ENCODE measurements at places on chromosomes 7 and 10.

DNA sequence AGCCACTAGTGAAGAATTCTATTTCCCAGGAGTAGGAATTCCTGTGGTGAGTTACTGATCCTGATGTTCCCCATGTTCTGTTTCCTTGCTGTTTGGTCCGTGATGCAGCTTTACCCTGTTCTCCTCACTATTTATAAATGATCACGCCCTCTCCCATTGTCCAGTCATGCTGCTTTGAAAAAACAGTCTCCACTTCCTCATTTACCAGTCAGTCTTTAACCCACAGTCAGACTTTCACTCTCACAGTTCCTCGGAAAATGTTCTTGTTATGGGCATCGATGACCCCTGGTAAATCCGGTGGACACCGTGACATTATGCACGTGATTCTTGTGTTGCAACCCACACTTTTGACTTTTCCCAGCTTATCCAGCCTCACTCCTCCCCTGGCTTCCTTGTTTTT, 14.4 kb downstream of the SCIN start:
- no peaks in the 10 kb centered on the region for H3K36me3 ChIP-seq
- no peak for DNase-seq
- no peaks in the 10 kb centered on the region for H3K4me1 ChIP-seq
- no peak overlapping the region for H3K4me3 ChIP-seq
- H3K27ac ChIP-seq: no peak overlapping the region

- no peak for DNase-seq
- no peak overlapping the region for H3K27ac ChIP-seq
- no peak overlapping the region for H3K4me3 ChIP-seq
- H3K27me3 ChIP-seq: peaks cover 30% of the 10 kb centered on the region
- no peaks in the 10 kb centered on the region for H3K36me3 ChIP-seq
- H3K4me1 ChIP-seq: peaks cover 13% of the 10 kb centered on the region
These were observed 15.2 kb downstream of the TMEM176B start for GRCh38 chr7:150784954-150785353.

- no peaks in the 10 kb centered on the region for H3K4me1 ChIP-seq
- peaks cover 17% of the 10 kb centered on the region for H3K27me3 ChIP-seq
- no peak for DNase-seq
- H3K36me3 ChIP-seq: no peaks in the 10 kb centered on the region
- no peak overlapping the region for H3K4me3 ChIP-seq
- no peak overlapping the region for H3K27ac ChIP-seq
These were observed 32.1 kb downstream of the HIF1AN start for GRCh38 chr10:100567826-100568225.

GRCh38 chr7:24907311-24907886, 72.6 kb downstream of the OSBPL3 start:
- no peak overlapping the region for H3K27ac ChIP-seq
- no peak overlapping the region for H3K4me3 ChIP-seq
- no peaks in the 10 kb centered on the region for H3K4me1 ChIP-seq
- H3K27me3 ChIP-seq: no peaks in the 10 kb centered on the region
- no peaks in the 10 kb centered on the region for H3K36me3 ChIP-seq
- DNase-seq: no peak

DNA sequence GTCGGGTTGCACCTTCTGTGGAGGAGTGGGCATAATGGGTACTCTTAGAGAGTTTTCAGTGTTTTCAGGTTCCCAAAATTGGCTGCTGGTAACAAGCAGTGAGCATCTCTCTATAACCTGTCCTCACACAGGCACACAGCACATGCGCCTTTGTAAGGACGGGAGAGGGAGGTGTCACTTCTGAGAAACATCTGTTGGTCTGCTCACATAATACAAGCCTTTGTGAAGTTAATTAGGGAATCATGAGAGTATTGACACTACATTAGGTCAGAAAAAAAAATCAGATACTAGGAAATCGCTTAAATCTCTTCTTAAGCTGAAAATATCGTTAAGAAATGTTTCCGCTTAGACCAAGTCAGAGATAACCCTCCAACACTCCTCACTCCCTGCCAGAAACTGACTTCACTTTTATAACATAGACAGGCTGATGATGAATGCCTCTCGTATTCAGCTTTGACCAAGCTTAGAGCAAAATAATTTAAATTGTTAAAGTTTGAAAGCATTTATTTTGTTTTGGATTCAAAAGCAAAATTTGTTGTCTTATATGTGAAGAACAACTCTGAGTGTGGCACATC, 769.7 kb downstream of the TNS3 start:
- no peaks in the 10 kb centered on the region for H3K27me3 ChIP-seq
- no peaks in the 10 kb centered on the region for H3K36me3 ChIP-seq
- peak overlapping the region; percentile 83 for H3K27ac ChIP-seq
- peak; percentile 42 for DNase-seq
- peaks cover 19% of the 10 kb centered on the region for H3K4me1 ChIP-seq

DNA sequence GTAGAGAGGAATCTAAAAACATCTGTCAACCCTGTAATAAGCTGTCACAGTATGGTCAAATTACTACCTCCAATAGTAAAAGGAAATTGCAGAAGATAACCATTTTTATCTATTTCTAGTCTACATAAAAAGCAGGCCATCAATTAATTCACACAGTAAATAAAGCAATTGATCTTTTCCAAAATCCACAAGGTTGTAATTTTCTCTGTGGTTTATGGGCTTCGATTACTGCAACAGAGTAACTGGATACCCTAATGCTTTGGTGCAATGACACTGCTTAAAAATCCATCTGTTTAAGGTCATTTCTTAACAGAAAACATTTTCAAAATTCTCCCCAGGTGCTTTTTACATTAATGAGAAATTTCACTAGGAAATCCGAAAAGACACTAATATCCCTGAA, 23.9 kb downstream of the ESYT2 start:
- DNase-seq: no peak
- no peak overlapping the region for H3K27ac ChIP-seq
- no peaks in the 10 kb centered on the region for H3K4me1 ChIP-seq
- H3K27me3 ChIP-seq: no peaks in the 10 kb centered on the region
- no peak overlapping the region for H3K4me3 ChIP-seq

- DNase-seq: no peak
- no peaks in the 10 kb centered on the region for H3K27me3 ChIP-seq
- no peaks in the 10 kb centered on the region for H3K36me3 ChIP-seq
- no peaks in the 10 kb centered on the region for H3K4me1 ChIP-seq
- no peak overlapping the region for H3K27ac ChIP-seq
These were observed 336.2 kb downstream of the WDR11 start for GRCh38 chr10:121187391-121187790.

Measured in SJCRH30 (cell line).